ENCODE measurements at places on chromosomes 5 and 9. TPM values are rescaled to one million over a fixed set of nuclear protein-coding genes. Genes with fewer than 3 reads are reported as not detected.

The HRH2 gene
- total RNA-seq: 0.73 TPM

The RELL2 gene
- 6.9 TPM for total RNA-seq

The MYOZ3 gene
- 1.3 TPM for total RNA-seq

The LPAR1 gene
- 2.2 TPM for total RNA-seq

The SLC25A48 gene
- 0.36 TPM for total RNA-seq

The ARSI gene
- 31.6 TPM for total RNA-seq

The KIAA1958 gene
- total RNA-seq: 3.7 TPM

The ANKRD18A gene
- not detected for total RNA-seq

The ZFP2 gene
- total RNA-seq: 1.0 TPM

The PCDHGA5 gene
- total RNA-seq: 1.8 TPM

The DOK3 gene
- total RNA-seq: 3.4 TPM

Measured in melanocyte of skin (primary cell).